ENCODE measurements at places on chromosomes 16 and 17.
A peak's percentile ranks its signal among the peaks of the same experiment; 100 is the strongest.

- peak; percentile 64 for DNase-seq
Measured at GRCh38 chr17:82963104-82963950, 116.1 kb upstream of the METRNL start.

GRCh38 chr16:31869511-31870201 is 4.0 kb upstream of the ZNF267 start:
- DNase-seq = peak; percentile 90

DNA sequence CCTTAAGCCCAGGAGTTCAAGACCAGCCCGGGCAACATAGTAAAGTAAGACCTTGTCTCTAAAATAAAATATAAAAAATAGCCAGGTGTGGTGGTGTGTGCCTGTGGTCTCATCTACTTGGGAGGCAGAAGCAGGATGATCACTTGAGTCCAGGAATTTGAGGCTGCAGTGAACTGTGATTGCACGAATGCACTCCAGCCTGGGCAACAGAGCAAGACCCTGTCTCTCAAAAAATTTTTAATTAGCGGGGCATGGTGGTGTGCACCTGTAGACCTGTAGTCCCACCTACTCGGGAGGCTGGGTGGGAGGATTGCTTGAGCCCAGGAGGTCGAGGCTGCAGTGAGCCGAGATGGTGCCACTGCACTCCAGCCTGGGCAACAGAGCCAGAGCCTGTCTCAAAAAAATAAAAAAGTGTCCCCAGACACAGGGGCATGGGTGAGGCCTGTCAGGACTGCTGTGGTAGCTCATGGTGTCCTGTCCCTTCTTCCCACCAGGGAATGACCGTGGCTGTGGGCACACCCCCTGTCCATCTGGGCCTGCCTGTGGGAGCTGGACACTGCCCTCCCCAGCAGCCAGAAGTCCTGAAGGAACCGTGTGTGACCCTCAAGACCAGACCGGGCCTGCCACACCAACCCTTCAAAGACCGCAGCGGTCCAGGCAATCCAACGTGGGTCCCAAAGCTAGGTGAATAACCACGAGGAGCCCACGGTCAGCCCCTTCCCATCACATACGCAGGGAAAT is 30.8 kb upstream of the GAA start:
- no peak for DNase-seq

DNA sequence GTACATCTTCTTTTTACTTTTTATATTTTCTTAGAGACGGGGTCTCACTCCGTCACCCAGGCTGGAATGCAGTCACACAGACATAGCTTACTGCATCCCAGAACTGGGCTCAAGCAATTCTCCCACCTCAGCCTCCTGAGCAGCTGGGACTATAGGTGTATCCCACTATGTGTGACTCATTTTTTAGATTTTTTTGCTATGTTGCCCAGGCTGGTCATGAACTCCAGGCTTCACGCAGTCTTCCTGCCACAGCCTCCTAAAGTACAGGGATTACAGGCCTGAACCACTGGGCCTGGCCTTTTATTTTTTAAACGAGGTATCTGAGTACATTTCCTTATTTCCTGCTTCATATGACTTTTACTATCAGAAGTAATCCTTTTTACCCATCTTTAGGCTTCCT is 48.0 kb downstream of the GLG1 start:
- DNase-seq = no peak

GRCh38 chr17:73391331-73392265 is 79.8 kb upstream of the CDC42EP4 start:
- no peak for DNase-seq

- no peak for DNase-seq
Measured at GRCh38 chr17:36610474-36610873, 9.1 kb downstream of the MRM1 start.

DNA sequence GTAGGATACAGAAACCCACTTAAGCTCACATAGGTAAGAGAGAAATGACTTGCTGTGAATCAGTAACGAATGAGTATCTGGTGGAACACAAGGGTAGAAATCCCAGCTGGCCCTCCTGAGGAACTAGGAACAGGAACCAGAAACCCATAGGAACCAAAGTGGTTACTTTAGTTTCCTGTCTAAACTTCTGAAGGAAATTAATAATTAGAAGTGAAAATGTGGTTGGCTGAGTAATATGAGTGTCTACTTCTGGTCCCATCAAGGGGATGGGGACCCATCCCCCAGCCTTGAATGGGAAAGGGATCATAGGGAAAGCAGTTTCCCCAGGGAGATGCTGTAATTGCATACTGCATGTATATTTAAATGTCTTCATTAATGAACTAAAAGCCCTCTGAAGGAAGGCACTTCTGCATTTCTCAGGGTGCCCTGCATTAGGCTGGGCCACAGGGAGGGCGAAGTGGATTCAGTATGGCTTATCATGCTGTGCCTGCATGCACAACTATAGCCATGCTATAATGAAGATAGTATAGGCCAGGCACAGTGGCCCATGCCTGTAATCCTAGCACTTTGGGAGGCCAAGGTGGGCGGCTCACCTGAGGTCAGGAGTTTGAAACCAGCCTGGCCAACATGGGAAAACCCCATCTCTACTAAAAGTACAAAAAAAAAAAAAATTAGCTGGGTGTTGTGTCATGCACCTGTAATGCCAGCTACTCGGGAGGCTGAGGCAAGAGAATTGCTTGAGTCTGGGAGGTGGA is 45.6 kb downstream of the CYB5B start:
- DNase-seq = no peak

DNA sequence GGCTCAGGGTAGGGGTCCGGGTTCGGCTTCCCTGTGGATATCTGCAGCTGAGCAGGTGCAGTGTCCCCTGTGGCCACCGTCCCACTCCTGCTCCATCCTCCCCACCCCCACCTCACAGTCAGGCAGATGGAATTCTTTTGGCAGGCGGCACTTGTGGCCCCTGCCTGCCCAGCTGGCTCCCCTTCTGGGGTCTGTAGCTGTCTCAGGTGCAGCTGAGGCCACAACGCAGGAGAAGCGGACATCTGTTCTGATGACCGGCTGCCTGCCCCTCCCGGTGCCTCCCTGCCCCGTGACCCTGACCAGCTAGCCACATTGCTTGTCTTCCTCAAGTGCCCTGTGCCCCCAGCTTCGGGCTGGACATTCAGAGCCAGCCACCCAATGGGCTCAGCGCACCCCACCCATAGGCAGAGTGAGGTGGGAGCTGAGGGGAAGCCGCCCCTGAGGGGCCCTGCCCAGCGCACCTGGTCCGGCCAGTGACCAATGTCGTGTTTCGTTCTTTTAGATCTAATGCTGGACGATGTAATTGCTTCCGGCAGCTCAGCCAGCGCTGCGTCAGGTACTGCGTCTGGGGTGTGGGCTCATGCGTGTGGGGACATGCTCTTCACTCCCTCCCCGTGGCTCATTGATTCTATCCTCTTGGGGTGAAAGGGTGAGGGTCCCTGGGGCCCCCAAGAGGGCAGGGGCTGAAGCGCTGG is 25.2 kb upstream of the ABCC3 start:
- DNase-seq = no peak

Measured in CD4-positive, alpha-beta T cell treated with Interferon alpha-2 for 1 hour (primary cell).